ENCODE measurements at places on chromosomes 3 and 15.

- DNase-seq = no peak
Observed at GRCh38 chr15:66288551-66289185, 4.7 kb upstream of the DIS3L start.

GRCh38 chr3:49972656-49973055, 32.7 kb downstream of the RBM6 start:
- no peak for DNase-seq

DNA sequence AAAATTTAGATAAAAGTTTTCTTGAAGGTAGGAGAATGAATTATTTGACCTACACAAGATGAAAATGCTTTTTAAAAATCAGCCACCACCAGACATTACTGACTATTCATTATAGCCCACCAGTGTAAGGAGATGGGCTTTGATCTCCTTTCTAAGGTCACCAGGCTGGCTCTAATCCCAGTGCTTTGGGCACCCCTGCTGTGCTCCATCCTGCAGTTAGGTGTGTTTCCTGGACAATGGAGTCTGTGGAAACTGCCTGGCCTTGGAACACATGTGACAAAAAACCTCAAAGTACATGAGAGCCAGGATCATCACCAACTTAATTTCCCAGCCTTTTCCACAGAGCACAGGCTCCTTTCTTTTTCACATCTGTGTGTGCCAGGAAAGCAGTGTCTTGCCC, 260.9 kb downstream of the CHST2 start:
- DNase-seq = no peak

GRCh38 chr15:41988896-41989572, 16.7 kb upstream of the EHD4 start:
- DNase-seq = no peak

- DNase-seq = no peak
Observed at GRCh38 chr3:177224414-177224813, 27.1 kb upstream of the TBL1XR1 start.

- DNase-seq = no peak
Observed at GRCh38 chr3:50972029-50972428, 297.3 kb downstream of the DOCK3 start.

DNA sequence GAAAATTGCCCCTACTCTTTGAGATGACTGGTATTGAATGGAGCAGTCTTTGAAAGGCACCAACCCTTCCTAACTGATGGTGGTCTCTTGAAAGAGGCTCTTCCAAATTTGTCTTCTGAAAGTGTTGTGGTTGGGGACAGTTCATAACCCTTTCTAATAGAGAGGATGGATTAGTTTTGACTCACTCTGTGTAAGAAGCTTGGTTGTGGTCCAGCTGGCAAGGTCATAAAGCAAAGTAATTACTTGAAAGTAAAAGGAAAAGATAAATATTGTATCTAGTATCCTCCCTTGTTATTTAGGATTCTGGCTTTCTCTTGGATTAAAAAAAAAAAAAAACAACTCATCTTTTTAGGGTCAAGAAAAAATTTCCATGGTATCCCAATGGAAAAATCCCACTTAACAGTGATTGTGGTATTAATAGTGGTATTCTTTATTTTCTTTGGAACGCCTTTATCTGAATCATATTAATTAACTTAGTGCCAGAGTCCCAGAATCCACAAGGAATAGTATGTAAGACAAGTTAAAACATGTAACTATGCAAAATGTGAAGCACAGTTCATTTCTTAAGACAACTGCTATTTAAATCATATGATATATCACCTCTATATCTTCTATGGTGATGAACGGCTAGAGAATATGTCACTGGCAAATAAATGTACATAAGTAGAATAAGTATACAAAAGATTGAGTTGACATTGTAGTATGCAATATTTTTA, 469.3 kb upstream of the CDIN1 start:
- DNase-seq = no peak

GRCh38 chr3:76943058-76943457, 96.8 kb upstream of the ROBO2 start:
- no peak for DNase-seq

DNA sequence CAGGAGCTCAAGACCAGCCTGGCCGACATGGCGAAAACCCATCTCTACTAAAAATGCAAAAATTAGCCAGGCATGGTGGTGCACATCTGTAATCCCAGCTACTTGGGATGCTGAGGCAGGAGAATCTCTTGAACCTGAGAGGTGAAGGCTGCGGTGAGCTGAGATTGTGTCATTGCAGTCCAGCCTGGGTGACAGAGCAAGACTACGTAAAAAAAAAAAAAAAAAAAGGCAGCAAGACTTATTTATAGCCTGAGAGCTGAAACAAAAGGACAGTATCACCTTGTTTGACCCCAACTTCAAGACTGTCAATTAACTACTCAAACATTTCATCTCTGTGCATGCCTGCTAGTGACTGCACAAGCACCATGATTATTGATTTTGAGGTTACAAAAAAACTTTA, 478.9 kb upstream of the GBE1 start:
- no peak for DNase-seq

DNA sequence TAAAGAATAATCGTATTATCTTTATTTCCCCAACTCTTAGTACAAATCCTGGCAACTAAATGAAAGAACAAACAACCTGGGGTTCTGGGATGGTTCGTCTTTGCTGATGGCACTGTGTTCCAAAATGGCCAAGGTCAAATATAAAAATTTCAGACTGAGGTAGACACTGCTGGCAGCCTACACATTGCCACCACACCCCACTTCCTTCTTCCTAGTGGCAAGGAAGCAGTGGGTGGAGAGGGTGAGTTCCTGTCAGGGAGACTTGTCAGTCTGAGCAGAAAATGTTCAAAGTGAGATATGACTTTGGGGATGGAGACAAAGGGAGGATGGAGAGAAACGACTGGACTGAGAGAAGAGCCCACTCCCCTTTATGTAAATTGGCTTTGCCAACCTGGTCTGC, 69.6 kb downstream of the LMCD1 start:
- DNase-seq = no peak

- DNase-seq = no peak
Observed at GRCh38 chr3:122395582-122395981, 11.6 kb downstream of the FAM162A start.
